CD4-positive, alpha-beta T cell treated with Interleukin-4 for 1 hour (primary cell): ENCODE measurements at places on chromosomes 4 and X.

DNA sequence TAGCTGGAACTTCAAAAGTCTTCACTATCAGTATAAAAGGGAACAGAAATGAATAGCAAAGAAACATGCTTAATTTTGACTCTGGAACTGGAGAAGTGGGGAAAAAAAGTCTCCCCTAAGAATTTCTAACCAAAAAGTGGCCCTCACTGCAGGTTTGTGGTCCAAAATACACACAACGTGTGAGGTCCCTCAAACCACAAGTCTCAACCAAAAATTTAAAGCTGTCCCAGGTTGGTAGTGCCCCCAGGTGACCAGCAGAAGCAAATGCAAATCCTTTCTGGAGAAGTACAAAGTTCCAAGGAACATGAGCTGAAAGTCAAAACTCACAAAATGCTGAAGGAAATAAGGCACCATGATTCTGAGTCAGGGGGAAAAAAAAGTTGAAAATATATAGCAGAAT is 23.6 kb upstream of the VAMP7 start:
- no peak for DNase-seq

GRCh38 chrX:46698691-46699090 is 60.2 kb downstream of the SLC9A7 start:
- no peak for DNase-seq

- DNase-seq: no peak
Measured at GRCh38 chr4:181853881-181854511, 389.2 kb upstream of the TENM3 start.

DNA sequence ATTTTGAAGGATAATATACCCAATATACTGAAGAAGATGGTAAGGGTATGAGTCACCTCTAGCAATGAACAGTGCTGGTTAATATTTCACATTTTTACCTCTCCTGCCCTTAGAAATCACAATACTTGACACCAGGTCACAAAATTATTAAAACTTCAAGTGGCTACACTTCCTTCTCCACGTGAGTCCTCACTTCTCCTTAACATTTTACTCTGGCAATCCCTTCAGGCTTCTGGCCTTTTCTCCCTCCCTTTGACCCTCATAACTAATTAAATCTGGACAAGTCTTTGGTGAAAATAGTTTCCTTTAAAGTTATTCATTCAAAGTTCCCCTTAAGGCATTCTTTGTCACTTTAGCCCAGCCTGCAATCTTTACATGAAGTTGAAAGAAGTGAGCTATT is 190.4 kb downstream of the UNC5C start:
- no peak for DNase-seq

- DNase-seq: no peak
Measured at GRCh38 chr4:47786958-47787370, 50.9 kb downstream of the CORIN start.

GRCh38 chr4:7055990-7056325 is 11.9 kb downstream of the GRPEL1 start:
- no peak for DNase-seq

DNA sequence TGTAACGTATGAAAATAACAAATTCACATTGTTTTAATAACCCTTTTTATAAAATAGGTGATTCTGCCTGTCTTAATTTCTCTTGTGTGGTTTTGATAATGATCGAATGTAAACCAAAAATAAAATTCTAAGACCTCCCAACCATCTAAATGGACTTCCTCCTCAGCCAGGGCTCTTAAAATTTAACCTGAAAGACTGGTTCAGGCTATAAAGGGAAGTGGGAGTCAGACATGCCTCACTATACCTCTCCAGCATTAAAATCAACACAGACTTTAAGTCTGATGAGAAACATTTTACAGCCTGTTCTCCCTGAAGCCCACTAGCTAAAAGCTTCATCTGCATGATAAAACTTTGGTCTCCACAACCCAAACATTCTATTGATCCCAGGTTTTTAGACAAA is 97.6 kb upstream of the STIM2 start:
- no peak for DNase-seq

GRCh38 chr4:182380771-182381181 is 137.6 kb downstream of the TENM3 start:
- no peak for DNase-seq

DNA sequence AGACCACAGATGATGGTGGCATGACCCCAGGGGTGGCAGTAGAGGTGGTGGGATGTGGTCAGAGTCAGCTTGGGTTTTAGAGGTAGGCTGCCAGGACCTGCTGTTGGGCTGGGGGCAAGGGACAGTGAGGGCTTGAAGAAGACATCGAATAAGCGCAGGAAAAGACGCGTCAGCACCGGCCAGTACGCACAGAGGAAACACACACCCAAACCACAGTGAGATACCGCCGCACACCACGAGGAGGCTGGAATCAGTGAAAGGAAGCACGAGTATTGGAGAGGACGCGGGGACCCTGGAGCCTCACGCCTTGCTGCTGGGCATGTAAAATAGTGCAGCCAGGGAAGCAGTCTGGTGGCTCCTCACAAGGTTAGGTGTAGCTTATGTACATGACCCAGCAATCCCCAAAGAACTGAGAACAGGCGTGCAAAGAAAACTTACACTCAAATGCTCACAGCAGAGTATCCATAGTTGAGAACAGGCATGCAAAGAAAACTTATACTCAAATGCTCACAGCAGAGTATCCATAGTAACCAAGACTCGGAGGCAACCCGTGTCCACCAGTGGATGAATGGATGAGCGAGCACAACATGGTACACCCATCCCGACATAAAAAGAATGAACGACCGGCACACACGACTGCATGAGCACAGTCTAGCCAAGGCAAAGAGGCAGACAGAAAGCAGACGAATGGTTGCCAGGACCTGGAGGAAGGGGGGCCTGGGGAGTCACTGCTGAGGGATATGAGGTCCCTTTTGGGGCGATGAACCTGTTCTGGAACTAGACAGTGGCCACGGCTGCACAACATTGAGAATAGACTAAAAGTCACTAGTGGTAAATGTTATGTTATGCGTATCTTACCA is 13.3 kb downstream of the PDZD4 start:
- DNase-seq: peak; percentile 31

DNA sequence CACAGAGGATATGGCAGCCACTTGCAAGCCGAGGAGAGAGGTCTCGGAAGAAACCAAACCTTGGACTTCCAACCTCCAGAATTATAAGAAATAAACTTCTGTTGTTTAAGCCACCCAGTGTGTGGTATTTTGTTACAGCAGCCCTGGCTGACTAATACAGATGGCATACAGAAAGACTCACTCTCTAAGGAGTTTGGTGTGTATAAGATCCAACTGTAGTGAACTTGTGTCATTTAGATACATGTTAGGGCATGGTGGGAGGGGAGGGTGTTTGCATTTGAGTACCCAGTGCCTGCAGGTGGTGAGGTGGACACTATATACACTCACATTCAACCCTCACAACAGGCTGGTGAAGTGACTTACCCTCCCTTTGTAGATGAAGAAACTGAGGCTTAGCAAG is 233.2 kb upstream of the KLF3 start:
- DNase-seq: no peak

GRCh38 chr4:170497689-170498088 is 407.9 kb upstream of the AADAT start:
- no peak for DNase-seq

GRCh38 chr4:79267671-79268070 is 58.2 kb downstream of the NAA11 start:
- DNase-seq: no peak

DNA sequence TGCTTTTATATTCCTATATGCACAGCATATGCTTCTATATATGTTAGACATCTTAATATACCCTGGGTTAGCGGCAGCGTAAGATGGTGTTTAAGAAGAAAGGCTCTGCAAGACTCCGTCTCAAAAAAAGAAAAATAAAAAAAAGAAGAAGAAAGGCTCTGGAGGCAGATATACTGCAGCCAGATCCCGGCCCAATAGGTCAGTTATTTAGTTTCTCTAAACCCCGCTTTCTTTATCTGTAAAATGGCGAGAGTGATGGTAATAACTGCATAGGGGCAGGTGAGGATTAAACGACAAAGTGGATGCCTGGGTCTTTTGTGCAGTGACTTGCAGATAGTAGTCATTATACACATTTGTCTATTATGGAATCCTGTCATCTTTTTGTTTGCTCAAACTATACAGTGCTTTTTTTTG is 115.2 kb downstream of the NAA11 start:
- DNase-seq: no peak

- peak; percentile 13 for DNase-seq
Measured at GRCh38 chrX:14819769-14820168, 53.1 kb downstream of the FANCB start.

GRCh38 chr4:2285613-2286381 is 23.9 kb upstream of the MXD4 start:
- DNase-seq: no peak

GRCh38 chr4:7388627-7389026 is 46.1 kb downstream of the PSAPL1 start:
- no peak for DNase-seq

GRCh38 chr4:48472794-48473193 is 10.3 kb upstream of the SLC10A4 start:
- DNase-seq: no peak

GRCh38 chr4:100986360-100986868 is 360.9 kb downstream of the PPP3CA start:
- DNase-seq: no peak

DNA sequence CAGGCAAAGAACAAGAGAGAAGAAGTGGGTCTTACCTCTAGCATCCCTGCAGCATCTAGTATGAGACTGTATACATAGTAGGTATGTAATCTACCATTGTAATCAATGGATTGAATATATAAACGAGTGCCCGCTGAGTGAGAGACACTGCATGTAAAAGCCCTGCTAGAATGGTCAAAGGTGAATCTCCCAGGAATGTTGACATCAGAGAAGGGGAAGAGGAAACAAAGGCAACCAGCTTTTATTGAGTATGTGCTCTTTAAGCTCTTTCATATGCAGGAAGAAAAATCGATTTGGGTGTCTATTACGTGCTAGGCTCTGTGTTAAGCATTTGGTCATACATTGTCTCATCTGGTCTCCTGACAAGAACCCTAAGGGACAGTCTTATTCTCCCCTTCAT is 91.9 kb upstream of the KLHL13 start:
- DNase-seq: no peak

DNA sequence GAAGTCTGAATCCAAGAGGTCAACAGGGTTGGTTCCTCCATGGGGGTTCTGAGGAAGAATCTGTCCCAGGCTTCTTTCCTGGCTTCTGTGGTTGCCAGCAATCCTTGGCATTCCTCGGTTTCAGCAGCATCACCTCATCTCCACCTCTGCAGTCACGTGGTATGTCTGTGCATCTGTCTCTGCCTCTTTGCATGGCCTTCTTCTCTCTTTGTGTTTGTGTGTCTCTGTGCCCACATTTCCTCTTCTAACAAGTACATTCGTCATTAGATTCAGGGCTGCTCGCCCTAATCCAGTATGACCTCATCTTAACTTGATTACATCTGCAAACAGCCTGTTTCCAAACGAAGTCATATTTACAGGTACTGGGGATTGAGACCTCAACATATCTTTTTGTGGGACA is 114.0 kb downstream of the BCOR start:
- no peak for DNase-seq

DNA sequence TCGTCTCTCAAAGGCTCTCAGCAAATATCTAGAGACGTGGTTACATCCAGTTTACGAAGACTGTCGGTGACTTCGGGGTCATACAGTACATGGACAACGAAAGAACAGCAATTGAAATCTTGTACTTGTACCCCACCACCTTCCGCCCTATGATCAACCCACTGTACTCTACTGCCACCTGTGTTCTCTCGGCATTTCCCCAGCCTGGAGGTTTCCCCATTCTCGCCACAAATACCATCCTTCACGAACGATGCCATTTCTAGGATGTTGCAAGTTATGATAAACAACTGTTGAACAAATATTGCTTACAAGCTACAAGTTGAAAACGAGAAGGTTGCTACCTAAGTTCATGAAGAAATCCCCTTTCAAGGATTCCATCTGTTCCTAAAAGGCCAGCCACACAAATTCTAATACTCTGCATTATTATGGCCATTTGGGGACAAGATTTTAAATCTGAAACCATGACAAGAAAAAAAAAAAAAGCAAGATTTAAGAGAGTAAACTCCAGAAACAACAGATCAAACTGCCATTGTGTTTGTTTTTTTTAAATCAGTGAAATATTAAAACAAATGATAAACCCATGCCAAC is 1.6 kb downstream of the APBB2 start:
- no peak for DNase-seq

DNA sequence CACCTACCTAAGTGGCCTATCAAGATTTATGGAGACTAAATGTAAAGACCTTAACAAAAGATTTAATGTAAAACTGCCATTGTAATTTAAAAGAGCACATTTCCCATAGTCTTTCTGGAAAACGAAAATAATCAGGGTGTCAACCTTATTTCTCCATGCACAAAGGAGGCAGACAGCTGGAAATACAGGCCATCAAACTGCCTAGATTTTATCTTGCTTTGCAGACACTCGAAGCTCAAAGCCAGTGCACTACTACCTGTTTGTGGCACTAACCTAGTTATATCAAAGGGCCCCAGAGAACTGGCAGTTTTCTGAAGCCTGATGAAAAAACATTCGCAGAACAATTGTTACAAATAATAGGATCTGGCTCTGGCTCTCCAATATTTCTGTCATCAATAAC is 863.9 kb downstream of the STPG2 start:
- DNase-seq: no peak

GRCh38 chr4:113042502-113042901 is 7.0 kb upstream of the ANK2 start:
- no peak for DNase-seq

DNA sequence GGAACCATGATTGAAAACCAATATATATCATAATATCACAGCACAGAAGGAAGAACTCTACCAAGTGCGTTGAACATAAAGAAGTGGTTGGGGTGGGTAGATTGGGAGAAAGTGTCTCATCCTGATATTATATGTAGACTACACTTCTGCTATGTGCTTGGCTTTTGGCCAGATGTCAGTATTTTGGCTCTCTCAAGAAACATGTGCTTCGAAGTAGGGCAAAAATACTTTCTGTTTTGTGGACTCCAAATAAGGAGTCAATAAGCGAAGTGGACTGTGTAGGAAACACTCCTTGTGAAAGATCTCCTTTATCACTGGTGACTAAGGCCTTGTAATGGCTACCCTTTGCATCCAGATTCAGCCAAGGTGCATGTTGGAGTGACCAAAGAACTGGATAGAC is 7.8 kb upstream of the HPSE start:
- no peak for DNase-seq

GRCh38 chr4:141609243-141609642 is 27.1 kb upstream of the IL15 start:
- DNase-seq: no peak

- DNase-seq: no peak
Measured at GRCh38 chr4:140244328-140244727, 90.3 kb upstream of the MAML3 start.

- peak; percentile 26 for DNase-seq
Measured at GRCh38 chr4:4386296-4386735, 586 bp upstream of the NSG1 start.

DNA sequence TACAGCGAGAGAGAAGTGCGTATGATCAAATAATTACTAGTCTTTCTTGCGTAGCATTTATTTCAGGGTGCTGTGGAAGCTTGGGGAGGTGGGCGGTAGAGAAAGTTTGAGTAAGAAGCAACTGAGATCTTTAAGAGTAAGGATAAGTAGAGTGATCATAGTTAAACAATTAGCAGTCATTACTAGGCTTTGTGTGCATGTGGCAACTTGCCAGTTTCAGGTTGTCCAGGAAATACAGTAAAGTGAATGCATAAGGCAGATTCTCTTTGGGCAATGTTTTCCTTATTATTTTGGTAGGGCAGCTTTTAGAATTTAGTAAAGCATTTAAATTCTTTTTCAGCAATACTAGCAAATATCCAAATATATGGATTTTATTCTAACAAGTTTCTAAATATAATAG is 57.0 kb downstream of the HPGDS start:
- DNase-seq: no peak

- no peak for DNase-seq
Measured at GRCh38 chr4:173793937-173794510, 264.0 kb upstream of the HAND2 start.

- no peak for DNase-seq
Measured at GRCh38 chr4:129218897-129219296, 122.9 kb downstream of the C4orf33 start.
